Subcutaneous adipose tissue (tissue), 4 donors: ENCODE measurements at places on chromosomes 7 and 10. TPM values are rescaled to one million over a fixed set of nuclear protein-coding genes. Genes with fewer than 3 reads are reported as not detected.

Gene HKDC1
- 0.22 TPM for total RNA-seq

Gene GPNMB
- 62.0 TPM for total RNA-seq

Gene CYCS
- total RNA-seq, result 68.3 TPM

Gene SH2D4B
- total RNA-seq, result 0.34 TPM

Gene MMRN2
- total RNA-seq, result 53.8 TPM

Gene GIMAP1
- 13.7 TPM for total RNA-seq
